ENCODE measurements at places on chromosomes 1 and 21. TPM values are rescaled to one million over a fixed set of nuclear protein-coding genes. Genes with fewer than 3 reads are reported as not detected.

- H3K27me3 ChIP-seq, result no peaks in the 10 kb centered on the region
- no peaks in the 10 kb centered on the region for H3K36me3 ChIP-seq
- H3K4me3 ChIP-seq, result no peak overlapping the region
- H3K27ac ChIP-seq, result no peak overlapping the region
- no peak for DNase-seq
- H3K4me1 ChIP-seq, result no peaks in the 10 kb centered on the region
Measured at GRCh38 chr1:106875622-106876021, 180.9 kb upstream of the PRMT6 start.

Gene PCBP3
- 2.5 TPM for total RNA-seq

GRCh38 chr1:44909901-44910544 is 67.0 kb upstream of the PTCH2 start:
- no peaks in the 10 kb centered on the region for H3K27me3 ChIP-seq
- no peak overlapping the region for H3K27ac ChIP-seq
- no peak overlapping the region for H3K4me3 ChIP-seq
- no peak for DNase-seq
- no peaks in the 10 kb centered on the region for H3K36me3 ChIP-seq

DNA sequence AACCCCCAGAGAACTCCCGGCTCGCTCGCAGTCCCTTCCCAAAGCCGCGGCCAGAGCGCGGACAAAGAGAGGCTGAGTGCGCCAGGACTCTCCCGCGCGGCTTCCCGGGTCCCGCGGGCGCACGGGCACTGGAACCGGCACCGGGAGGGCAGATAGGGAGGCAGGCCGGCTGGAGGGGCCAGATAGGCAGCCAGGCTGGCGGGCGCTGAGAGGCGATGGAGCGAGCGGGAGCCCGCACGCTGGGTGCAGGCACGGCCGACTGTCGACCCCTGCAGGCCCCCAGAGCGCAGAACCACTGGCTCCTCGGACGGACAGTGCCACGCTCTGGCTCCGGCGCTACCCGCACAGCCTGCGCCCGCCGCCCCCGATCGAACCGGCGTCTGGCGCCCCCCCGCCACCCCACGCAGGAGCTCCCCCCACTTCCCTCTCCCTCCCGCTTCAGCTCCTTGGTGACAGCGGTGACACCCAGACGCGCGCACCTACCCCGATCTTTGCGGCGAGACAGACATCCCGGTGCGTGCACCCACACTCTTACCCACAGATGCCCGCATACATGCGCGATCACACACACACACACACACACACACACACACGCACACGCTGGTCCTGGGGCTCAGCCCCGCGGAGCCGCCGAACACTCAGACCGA is 534 bp downstream of the SLC6A9 start:
- DNase-seq, result peak; percentile 25
- H3K27me3 ChIP-seq, result no peaks in the 10 kb centered on the region
- H3K4me1 ChIP-seq, result peaks cover 15% of the 10 kb centered on the region

Gene TRIM17
- total RNA-seq, result 1.5 TPM

Gene RGS21
- not detected for total RNA-seq

Gene PTGS2
- total RNA-seq, result 2.5 TPM

- H3K4me1 ChIP-seq, result no peaks in the 10 kb centered on the region
- H3K36me3 ChIP-seq, result no peaks in the 10 kb centered on the region
- DNase-seq, result no peak
- no peak overlapping the region for H3K27ac ChIP-seq
- H3K4me3 ChIP-seq, result no peak overlapping the region
- peaks cover 41% of the 10 kb centered on the region for H3K27me3 ChIP-seq
Measured at GRCh38 chr1:157955221-157955620, 38.2 kb upstream of the KIRREL1 start.

DNA sequence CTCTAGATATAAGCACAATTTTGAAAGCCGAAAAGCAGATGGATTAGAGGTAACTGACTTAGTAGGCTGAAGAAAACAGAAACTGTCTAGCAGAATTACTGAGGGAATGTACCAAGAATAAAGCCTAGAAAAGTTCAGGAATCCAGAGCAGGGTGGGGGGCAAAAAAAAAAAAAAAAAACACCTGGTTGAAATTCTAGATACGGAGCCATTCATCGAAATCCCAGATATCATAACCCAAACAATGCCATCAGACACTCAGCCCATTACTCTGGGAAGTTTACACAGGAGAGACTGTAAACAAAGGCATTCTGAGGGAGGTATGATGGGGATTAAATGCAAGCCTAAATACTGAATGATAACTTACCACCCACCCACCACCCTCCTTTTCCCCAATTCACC is 45.6 kb downstream of the ENAH start:
- no peak overlapping the region for H3K4me3 ChIP-seq
- H3K36me3 ChIP-seq, result no peaks in the 10 kb centered on the region
- H3K27ac ChIP-seq, result no peak overlapping the region
- no peaks in the 10 kb centered on the region for H3K27me3 ChIP-seq

DNA sequence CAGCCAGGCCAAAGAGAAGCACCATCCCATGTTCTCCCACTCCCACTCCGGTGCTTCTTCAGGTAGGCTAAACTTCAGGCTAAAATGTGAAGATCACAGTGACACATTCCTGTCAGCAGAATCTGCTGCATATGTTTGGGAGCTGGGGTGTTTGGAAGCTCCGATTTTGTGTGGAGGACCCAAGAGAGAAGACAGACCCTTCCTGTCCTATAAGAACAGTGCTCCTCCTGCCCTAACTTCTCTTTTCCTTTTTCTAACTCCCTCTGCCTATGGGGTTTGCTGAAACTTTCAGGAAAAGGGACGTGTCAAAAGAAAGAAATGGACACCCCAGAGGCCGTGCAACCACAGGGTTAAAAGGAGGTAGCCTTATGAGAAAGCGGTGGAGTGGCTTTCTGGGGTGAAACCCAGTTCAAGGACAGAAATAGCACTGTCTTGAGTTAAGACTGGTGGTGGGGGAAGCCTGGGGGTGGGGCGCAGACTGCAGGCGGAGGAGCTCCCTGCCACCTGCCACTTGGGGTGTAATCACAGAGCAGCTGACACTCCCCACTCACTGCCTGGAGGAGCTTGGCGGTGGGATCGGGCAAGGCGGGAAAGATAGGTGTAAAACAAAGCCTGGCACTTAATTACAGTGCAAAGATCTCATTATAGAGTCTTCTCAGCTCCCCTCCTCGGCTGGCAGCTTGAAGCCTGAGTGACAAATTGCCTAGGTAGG is 645 bp upstream of the TLR5 start:
- H3K4me1 ChIP-seq, result no peaks in the 10 kb centered on the region
- H3K36me3 ChIP-seq, result no peaks in the 10 kb centered on the region
- no peak for DNase-seq
- H3K27me3 ChIP-seq, result peaks cover 2% of the 10 kb centered on the region
- no peak overlapping the region for H3K27ac ChIP-seq

GRCh38 chr1:214447557-214447871 is 103.9 kb downstream of the PTPN14 start:
- no peaks in the 10 kb centered on the region for H3K27me3 ChIP-seq
- DNase-seq, result peak; percentile 52
- H3K4me3 ChIP-seq, result peak overlapping the region; percentile 48
- H3K36me3 ChIP-seq, result peaks cover 6% of the 10 kb centered on the region
- peak overlapping the region; percentile 97 for H3K27ac ChIP-seq

DNA sequence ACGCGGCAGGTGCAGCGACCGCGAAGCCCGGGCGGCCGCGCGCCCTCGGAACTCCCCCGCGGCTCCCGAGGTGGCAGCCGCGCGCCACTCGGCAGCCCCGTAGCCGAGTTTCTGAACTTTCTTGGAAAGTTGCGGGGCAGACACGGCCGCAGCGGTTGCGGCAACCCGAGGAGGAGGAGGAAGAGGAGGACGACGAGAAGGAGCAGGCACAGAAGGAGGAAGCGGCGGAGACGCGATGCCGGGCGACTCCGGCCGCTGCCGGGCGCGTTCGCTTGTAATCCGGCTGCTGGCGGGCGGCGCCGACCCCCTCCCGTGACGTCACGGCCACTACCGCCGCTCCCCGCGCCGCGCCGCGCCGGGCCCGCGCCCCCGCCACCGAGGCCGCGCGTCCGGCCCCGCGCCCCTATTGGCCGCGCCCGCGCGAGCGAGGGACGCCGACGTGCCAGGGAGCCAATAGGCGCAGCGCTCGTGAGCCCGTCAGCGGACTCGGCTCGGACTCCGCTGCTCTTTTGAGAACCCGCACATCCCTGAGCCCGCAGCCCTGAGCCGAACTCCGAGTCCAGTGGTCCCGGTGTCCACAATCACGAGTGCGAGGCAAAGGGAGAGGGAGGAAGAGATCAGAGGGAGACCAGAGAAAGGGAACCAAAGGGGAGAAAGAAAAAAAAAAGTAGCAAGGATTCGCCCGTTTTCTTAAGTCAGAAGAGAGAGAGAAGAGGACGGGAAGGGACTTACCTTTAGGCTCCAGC is 736 bp upstream of the BARHL2 start:
- H3K4me3 ChIP-seq, result no peak overlapping the region
- no peaks in the 10 kb centered on the region for H3K36me3 ChIP-seq
- H3K27ac ChIP-seq, result no peak overlapping the region
- H3K4me1 ChIP-seq, result no peaks in the 10 kb centered on the region
- peaks cover 91% of the 10 kb centered on the region for H3K27me3 ChIP-seq
- DNase-seq, result no peak

Gene CRP
- not detected for total RNA-seq

GRCh38 chr1:230570724-230571360 is 71.4 kb upstream of the COG2 start:
- DNase-seq, result no peak
- no peaks in the 10 kb centered on the region for H3K36me3 ChIP-seq
- no peaks in the 10 kb centered on the region for H3K4me1 ChIP-seq
- H3K27ac ChIP-seq, result no peak overlapping the region
- no peaks in the 10 kb centered on the region for H3K27me3 ChIP-seq

GRCh38 chr21:42234041-42234440 is 15.1 kb downstream of the ABCG1 start:
- peaks cover 25% of the 10 kb centered on the region for H3K27me3 ChIP-seq
- H3K36me3 ChIP-seq, result no peaks in the 10 kb centered on the region
- H3K4me3 ChIP-seq, result no peak overlapping the region
- no peak for DNase-seq

- H3K4me1 ChIP-seq, result no peaks in the 10 kb centered on the region
- no peaks in the 10 kb centered on the region for H3K27me3 ChIP-seq
- DNase-seq, result no peak
- H3K4me3 ChIP-seq, result no peak overlapping the region
- no peaks in the 10 kb centered on the region for H3K36me3 ChIP-seq
- no peak overlapping the region for H3K27ac ChIP-seq
Measured at GRCh38 chr1:207659545-207660153, 14.7 kb downstream of the CR1L start.

Gene OR2L3
- total RNA-seq, result not detected

Gene AK5
- total RNA-seq, result 1.7 TPM

GRCh38 chr1:88398338-88398737 is 285.7 kb upstream of the PKN2 start:
- DNase-seq, result no peak
- H3K27ac ChIP-seq, result no peak overlapping the region
- no peaks in the 10 kb centered on the region for H3K4me1 ChIP-seq
- H3K4me3 ChIP-seq, result no peak overlapping the region

Gene LIN28A
- total RNA-seq, result 16.7 TPM

DNA sequence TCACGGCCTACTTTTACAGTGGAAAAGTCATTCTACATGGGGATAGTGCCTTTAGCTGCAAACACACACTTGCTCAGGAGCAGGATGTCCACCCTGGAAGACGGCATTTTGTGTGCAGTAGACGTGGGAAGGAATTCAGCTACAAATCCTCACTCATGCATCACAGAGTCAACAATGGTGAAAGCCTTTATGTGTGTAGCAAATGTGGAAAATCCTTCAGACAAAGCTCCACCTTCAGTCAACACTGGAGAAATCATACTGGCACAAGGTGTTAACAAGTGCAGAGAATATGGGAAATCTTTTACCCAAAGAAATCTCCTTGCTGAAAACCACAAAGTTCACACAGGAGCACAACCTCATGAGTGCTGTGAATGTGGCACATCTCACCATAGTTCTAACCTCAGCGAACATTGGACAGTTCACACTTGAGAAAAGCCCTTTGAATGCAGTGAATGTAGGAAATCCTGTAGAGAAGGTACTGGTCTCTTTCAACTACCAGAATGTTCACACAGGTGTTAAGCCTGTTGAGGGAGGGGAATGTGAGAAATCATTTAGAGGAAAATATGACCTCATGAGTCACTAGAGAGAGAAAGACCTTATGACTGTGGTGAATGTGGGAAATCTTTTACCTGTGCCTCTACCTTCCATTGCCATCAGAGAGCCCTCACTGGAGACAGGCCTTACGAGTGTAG is 101.8 kb downstream of the PTGS2 start:
- H3K27me3 ChIP-seq, result no peaks in the 10 kb centered on the region
- H3K4me3 ChIP-seq, result no peak overlapping the region
- no peaks in the 10 kb centered on the region for H3K36me3 ChIP-seq
- no peaks in the 10 kb centered on the region for H3K4me1 ChIP-seq
- no peak for DNase-seq
- no peak overlapping the region for H3K27ac ChIP-seq

- DNase-seq, result peak; percentile 52
- no peaks in the 10 kb centered on the region for H3K36me3 ChIP-seq
- no peaks in the 10 kb centered on the region for H3K27me3 ChIP-seq
- no peak overlapping the region for H3K4me3 ChIP-seq
Measured at GRCh38 chr1:155938220-155938627, 3.2 kb upstream of the RXFP4 start.

GRCh38 chr1:182600745-182601415 is 3.3 kb downstream of the RGS16 start:
- DNase-seq, result no peak
- peaks cover 6% of the 10 kb centered on the region for H3K27me3 ChIP-seq

Gene CRNN
- not detected for total RNA-seq

DNA sequence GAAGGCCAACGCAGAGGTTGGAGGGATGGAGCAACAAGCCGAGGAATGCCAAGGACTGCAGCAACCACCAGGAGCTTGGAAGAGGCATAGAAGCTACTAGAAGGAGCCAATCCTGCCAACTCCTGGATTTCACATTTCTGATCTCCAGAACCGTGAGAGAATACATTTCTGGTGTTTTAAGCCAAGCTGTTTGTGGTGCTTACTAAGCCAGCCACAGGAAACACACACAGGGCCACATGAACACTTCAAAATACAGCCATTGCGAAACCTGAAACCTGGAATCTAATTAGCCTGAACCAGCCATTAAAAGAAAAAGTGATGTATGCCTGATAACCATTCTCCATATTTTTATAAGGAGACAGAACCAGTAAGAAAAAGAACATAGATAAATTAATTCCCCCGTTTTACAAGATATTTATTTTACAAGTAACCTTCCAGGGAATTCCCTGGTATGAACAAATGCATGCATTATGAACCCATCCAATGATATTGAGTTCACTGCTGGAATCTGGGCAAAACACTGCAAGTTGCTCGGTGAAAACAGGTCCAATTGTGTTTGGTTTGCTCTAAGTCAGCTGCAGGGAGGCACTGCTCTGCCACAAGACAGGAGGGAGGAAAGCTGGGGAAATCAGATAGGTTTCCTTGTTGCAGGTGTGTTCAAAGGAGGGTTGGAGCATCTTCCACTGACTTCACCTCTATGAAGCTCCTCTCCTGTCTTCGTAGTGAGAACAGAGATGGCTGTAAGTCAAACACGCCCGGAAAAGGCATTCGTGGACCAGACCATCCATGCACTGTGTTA is 70.2 kb downstream of the ETS2 start:
- DNase-seq, result peak; percentile 59
- H3K27me3 ChIP-seq, result no peaks in the 10 kb centered on the region

DNA sequence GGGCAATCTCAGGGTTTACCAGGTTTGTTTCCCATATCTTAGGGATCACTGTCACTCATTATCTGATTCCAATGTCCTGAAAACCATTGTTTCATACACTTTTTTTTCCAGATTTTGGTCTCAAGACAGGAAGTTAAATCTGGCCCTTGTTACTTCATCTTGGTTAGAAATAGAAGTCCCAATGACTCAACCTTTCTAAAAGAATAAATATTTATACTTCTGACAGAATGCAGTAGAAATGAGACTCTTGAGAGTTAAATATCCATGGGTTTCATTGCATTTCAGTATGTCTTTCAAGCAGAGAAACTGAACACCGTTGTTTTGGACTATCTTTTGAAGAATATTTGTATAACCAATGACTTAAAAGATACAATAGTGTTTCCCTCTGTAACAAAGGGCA is 19.8 kb upstream of the VCAM1 start:
- no peak overlapping the region for H3K4me3 ChIP-seq
- no peaks in the 10 kb centered on the region for H3K27me3 ChIP-seq
- H3K27ac ChIP-seq, result no peak overlapping the region

Measured in astrocyte (in vitro differentiated cells and primary cell).